Activated T-cell treated with anti-CD3 and anti-CD28 coated beads for 48 hours (primary cell): ENCODE measurements at places on chromosomes 6 and 20.

GRCh38 chr6:166567813-166568212 is 18.7 kb downstream of the RAMACL start:
- DNase-seq: no peak

DNA sequence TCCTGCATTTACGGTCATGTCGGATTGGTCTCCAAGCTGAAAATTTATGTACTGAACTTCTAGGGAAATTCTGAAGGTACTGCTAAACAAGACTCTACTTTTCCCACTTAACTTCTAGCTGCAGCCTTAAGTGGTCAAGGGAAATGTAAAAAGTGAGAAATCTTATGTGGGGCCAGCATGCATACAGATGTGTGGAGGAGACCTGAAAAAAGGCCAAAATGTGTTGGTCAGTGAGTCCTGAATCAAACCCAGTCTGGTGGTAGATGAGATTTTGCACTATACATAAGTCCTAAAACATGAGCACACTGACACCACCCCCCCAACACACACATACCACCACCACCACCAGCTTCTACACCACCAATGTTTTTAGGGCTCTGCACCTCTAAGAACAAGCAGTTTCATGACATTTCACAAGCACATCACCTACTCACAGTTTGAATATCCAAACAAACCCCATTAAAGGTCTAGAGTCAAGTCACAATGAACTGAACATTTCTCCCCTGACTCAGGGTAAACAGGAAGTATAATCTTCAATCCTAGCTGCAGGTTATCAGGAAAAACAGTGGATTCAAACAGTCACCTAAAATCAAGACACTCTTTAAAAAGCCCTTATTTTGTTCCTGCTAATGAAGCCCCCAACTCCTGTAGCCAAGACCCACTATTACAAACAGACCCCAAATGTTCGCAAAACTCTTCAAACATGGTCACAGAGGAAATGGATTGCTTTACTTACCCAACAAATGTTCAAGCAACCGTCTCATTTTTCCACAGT is 1.6 kb downstream of the ZMYND8 start:
- no peak for DNase-seq

- no peak for DNase-seq
Measured at GRCh38 chr6:13924146-13924948, 405 bp upstream of the RNF182 start.

GRCh38 chr6:139372326-139373153 is 1.9 kb downstream of the CITED2 start:
- DNase-seq: no peak

DNA sequence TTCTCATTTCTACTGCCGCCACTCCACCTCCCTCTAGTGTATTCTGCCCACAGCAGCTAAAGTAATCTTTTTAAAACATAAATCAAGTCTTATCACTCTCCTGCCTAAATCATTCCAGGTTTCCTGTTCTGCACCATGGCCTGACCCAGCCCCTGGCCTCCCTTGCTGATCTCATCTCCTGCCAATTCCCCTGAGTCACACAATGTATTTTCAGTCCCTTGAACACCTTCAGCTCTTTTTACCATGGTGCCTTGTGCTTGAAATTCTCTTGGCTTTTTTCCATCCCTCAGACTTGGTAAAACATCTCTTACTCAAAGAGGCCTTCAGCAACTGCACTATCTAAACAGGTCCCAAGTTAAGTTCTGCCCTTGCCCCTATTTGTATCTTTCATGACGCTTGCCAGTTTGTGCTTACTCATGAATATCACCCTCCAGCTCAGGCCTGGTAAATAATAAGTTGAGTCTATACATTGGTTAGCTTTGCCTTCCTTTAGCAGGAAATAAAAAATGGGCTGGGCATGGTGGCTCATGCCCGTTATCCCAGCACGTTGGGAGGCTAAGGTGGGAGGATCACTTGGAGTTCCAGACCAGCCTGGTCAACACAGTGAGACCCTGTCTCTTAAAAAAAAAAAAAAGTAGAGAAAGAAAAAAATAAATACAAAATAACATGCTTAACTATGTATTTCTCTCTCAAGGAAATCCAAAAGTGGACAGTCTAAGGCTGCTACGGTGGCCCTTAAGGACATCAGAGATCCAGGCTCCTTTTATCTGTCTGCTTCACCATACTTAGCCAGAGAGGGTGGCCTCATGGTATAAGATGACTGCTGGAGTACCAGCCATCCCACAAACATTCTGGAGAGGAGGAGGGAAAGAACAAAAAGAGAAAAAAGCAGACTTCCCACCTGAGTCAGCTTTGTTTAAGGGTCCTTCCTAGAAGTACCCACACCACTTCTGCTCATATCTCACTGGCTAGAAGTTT is 62.2 kb downstream of the ARFGEF2 start:
- no peak for DNase-seq

GRCh38 chr20:53786445-53787267 is 193.0 kb upstream of the ZNF217 start:
- no peak for DNase-seq

DNA sequence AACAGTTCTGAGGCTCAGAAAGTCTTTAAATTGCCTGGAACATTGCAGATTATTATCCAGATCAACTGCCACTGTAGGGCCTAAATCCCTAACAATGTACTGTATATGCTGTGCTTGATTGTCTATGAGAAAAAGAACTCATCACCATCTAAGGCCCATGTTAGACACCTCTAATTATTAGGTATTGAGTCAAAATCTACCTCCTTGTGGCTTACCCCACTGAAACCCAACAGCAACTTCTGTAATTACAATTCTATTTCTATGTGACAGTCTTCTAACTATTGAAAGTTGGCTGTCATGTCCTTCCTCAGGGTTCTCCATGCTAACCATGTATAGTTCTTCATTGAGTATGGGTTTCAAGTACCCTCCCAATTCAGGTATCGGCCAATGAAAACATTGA is 13.9 kb downstream of the MCM9 start:
- DNase-seq: no peak

- no peak for DNase-seq
Measured at GRCh38 chr6:16419636-16420336, 181.4 kb downstream of the GMPR start.

DNA sequence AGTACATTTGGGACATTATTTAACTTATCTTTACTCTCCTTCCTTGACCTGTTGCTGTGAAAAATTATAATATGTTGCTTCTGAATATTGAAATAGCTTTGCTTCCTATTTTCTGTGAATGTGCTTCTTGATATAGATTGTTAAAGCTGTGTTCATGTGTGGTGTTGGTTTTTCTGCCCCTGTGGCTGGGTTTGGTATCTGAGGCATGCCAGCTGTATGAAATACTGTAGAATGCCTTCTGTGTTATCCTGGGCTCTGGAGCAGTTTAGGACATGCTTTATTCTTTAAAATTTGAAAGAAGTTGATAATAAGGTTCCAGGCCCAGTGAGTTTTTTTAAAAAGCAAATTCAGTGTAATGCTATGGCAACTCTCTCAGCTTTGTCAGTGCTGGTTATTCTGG is 71.7 kb downstream of the HIVEP1 start:
- DNase-seq: no peak

- DNase-seq: no peak
Measured at GRCh38 chr6:6509284-6509683, 79.2 kb upstream of the LY86 start.

- no peak for DNase-seq
Measured at GRCh38 chr6:132215805-132216204, 185.5 kb downstream of the MOXD1 start.

DNA sequence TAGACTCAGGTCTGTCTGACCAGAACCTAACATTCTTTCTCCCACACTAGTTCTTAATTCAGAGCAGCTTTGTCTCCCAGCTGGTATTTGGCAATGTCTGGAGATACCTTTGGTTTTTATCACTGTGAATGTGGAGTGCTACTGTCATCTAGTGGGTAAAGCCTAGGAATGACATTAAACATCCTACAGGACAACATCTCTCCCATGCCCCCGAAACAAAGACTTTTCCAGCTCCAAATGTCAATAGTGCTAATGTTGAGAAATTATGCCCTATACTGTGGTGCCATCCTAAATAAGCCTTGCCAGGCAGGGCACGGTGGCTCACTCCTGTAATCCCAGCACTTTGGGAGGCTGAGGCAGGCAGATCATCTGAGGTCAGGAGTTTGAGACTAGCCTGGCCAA is 4.2 kb upstream of the TTPAL start:
- no peak for DNase-seq

DNA sequence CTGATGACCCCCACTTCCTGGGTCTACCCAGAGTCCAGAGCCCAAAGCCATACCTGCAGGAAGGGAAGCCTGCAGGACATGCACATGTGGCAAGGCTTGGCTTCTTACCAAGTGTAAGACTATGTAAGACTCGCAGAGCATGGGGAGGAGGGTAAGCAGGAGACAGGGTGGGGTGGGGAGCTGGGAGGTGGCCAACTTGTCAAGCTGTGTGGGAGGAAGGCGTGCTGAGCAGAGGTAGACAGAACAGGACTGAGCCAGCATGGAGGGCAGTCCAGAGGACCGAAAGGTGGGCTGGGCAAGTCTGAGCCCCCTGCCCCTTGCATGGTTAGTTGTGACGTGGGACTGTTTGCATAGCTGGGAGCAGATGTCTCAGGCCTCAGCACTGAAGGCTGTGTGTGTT is 53.4 kb upstream of the RNF24 start:
- DNase-seq: no peak

GRCh38 chr6:158707120-158707820 is 57.4 kb downstream of the SYTL3 start:
- DNase-seq: no peak

- DNase-seq: no peak
Measured at GRCh38 chr6:16471222-16471909, 233.0 kb downstream of the GMPR start.

- DNase-seq: no peak
Measured at GRCh38 chr6:159033160-159034049, 11.4 kb downstream of the TAGAP start.

DNA sequence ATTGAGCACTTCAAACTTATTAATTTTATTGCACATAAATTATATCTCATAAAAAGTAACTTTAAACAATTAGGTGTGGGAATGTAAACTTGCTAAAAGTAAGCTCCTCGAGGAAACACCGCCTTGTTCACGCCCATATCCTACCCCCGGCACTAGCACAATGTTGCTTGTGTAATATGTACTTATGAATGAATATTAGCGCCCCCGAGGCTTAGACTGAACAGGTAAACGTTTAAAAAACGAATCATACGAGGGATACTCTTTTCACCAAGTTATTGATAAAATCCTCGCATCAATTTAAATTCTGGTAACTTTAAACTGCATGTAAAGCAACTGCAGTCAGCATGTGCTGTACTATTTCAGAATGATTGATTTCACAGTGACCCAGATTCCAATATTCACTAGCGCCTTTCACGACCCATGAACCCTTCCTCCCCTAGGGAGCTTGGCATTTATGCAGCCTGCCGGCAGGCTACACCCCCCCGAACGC is 637 bp downstream of the TFB1M start:
- no peak for DNase-seq

GRCh38 chr6:18684343-18684742 is 297.2 kb downstream of the RNF144B start:
- DNase-seq: no peak

GRCh38 chr20:30168025-30168799 is 1089.3 kb upstream of the DEFB115 start:
- DNase-seq: peak; percentile 15

DNA sequence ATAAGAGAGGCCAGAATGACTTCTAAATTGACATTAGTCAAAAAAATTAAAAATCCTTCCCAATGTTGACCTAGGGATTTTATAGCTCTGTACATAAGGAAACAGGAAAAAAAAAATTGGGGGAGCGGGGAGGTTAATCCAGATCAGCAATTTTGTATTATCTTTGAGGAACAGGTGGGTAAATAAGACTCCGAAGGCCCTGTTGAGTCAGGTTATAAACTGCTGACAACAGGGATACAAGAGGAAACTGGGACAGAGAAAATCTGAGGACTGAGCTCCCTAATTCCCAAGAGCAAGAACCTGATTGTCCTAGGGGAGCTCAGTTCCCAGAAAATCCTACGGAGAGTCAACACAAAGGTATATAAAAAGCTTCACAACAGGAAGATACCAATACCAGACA is 26.8 kb upstream of the CRIP3 start:
- no peak for DNase-seq

DNA sequence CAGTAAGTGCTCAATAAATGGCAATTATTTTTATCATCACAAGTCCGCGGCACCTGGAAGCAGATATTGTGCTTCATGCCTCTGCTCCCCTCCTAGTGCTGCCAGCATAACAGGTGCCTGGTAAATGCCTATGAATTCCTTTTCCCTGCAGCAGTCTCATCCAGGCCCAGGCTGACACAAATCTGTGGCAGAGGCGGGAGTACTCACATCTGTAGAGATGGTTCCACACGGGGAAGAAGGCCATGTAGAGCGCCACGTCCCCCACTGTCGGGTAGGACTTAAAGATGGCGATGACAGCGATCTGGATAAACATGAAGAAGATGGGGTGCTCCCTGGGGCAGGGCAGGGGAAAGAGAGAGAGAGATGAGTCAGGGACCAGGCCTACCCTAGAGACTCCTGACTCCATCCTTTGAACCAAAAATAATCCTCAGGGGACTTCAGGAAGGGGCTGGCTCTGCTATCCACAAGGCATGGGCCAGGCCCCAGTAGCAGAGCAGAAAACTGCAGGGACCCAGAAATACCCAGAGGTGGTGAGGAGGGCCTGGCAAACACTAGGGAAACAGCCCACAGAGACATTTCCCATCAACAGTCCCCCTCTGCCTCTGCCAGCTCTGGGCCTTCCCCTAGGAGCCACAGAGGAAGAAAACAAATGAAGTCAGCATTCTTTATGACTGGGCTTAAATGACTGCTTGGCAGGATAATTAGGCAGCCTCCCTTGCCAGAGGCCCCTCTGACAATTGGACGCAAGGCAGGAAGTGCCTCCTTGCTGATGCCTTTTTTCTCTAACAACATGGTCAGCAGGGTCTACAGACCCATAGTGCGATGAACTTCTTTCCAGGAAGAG is 23.0 kb downstream of the MAP1LC3A start:
- peak; percentile 24 for DNase-seq

- no peak for DNase-seq
Measured at GRCh38 chr6:47180633-47181032, 129.1 kb downstream of the TNFRSF21 start.

- no peak for DNase-seq
Measured at GRCh38 chr6:113888493-113888892, 31.3 kb downstream of the MARCKS start.

GRCh38 chr6:89916136-89916920 is 22.1 kb downstream of the GJA10 start:
- no peak for DNase-seq

GRCh38 chr6:53432318-53433161 is 83.8 kb upstream of the ELOVL5 start:
- DNase-seq: no peak

DNA sequence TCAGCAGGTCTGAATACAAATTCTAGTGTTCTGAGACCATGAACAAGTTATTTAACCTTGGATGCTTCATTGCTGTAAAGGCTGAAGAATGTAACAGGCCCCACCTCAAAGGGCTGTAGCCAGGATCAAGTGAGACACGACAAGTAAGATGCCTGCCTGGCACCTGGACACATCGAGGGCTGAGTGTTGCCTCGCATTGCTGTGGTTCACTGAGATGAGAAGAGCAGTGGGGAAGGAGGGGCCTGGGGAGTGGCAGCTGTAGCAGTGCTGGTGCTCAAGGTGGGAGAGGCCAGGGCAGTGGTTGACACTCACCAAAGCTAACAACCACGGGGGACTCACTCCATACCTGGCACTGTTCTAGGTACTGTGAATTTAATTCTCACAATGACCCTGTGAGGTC is 187.8 kb downstream of the KIF16B start:
- DNase-seq: no peak
